ENCODE measurements at places on chromosomes 16 and 17. TPM values are rescaled to one million over a fixed set of nuclear protein-coding genes. Genes with fewer than 3 reads are reported as not detected.

ESRP2 gene
- total RNA-seq, result 87.5 TPM

GRCh38 chr16:22670551-22671041 lies 143.4 kb upstream of the HS3ST2 start:
- no peak for DNase-seq

- no peak for DNase-seq
Observed at GRCh38 chr17:27382025-27382424, 74.2 kb upstream of the KSR1 start.

- peak; percentile 62 for DNase-seq
Observed at GRCh38 chr16:30741461-30741914, 6.7 kb upstream of the PHKG2 start.

- DNase-seq, result no peak
Observed at GRCh38 chr17:33039874-33040273, 48.2 kb downstream of the SPACA3 start.

GRCh38 chr17:81020767-81021497 lies 14.0 kb upstream of the BAIAP2 start:
- peak; percentile 84 for DNase-seq

CDH5 gene
- 9.9 TPM for total RNA-seq

GRCh38 chr16:9340526-9341256 lies 249.2 kb downstream of the HAPSTR1 start:
- no peak for DNase-seq

DNA sequence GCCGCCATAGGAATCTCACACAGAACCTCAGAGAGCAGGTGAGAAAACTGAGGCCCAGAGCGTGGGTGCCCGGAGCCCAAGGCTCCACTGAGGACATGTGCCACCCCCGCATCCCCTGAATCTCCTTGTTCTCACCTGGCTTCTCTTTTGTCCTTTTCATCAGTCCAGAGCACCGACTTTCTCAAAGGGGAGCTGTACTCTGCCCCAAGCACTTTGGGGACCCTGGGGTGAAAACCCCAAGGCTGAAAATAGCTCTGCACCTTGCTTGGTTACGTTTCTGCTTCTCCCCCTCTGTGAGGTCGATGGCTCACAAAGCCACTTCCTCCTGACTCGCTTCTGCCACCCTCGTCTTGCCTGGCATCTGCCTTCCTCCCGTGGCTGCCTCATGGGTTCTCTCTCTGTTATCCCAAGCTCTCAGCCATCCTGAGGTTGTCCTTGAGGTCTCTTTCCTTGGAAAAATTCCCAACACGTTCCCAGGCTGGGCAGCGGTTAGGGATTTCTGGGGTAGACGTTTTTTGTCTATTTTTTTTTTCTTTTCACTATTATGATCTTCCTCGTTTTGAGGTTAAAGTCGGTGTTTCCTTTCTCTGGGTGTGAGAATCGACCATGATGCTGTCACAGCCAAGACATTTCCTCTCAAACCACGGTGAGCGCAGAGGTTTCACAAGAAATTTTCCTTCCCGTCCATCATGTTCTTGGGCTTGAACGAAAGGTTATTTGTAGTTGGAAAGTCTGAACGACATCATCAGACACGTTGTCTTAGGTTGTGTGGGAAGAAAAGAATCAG lies 37.2 kb downstream of the IRF8 start:
- no peak for DNase-seq

DHRS13 gene
- 6.3 TPM for total RNA-seq

WFDC1 gene
- total RNA-seq, result 12.3 TPM
